ENCODE measurements at places on chromosomes 7 and 10.

DNA sequence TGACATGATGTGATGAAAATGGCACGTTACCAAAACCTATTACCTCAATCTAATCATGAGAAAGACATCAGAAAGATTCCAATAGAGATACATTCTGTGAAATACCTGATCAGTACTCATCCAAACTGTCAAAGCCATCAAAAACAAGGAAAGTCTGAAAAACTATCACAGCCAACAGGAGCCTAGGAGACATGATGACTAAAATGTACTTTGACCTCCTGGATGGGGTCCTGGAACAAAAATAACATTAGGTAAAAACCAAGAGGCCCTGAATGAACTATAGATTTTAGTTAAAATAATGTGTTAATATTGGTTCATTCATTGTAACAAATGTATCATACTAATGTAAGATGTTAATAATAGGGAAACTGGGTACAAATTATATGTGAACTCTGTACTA, 113.9 kb upstream of the LRGUK start:
- no peak for DNase-seq

GRCh38 chr7:24930856-24931255, 49.1 kb downstream of the OSBPL3 start:
- DNase-seq: no peak

DNA sequence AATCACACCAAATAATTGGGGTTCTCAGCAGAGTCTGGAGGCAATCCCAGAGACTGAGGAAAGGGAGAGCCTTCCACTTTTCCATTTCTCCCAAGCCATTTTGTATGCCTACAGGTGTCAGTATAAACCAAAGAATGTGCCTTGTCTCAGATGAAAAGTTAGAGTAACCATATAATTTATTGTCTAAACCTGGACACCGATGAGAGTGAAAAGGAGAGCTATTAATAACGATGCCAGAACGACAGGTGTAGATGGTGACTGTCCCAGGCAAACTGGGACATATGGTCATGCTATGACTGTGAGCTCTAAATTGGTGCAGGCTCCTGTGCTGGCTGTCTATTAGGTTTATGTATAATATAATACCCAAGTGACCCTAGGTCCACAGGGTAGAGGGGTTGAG, 219.6 kb downstream of the ARHGAP12 start:
- no peak for DNase-seq

DNA sequence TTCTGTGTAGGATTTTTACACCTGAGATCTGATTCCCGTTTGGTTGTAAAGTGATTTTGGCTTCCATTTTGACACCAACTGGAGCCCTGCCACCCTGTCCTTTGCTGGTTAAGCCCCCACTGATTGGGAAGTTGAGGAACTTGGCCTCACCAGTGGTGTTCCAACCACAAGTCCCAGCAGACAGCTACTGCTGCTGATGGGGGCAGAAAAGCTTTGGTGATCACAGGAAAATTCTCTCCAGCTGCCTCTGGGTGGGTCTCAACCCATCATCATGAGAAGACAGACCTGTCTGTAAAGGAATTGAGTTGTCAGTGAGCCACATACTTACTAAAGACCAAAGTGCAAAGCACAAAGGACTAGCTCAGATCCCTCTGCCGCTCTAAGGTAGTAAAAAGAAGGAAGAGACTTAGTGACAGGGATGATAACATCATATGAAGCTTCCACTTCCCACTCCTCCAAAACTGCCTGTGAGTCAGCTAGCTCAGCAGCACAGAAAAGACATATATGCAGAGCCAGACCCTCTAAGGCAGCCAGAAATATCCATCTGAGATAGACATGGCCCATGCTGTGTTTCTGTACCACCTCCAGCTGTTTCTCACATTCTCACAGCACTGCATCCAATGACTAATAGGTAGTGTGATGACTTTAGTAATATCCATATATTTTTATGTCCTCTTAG, 22.4 kb upstream of the LRRC17 start:
- DNase-seq: no peak

- peak; percentile 56 for DNase-seq
Measured at GRCh38 chr7:27110186-27111031, 7.9 kb upstream of the HOXA2 start.

DNA sequence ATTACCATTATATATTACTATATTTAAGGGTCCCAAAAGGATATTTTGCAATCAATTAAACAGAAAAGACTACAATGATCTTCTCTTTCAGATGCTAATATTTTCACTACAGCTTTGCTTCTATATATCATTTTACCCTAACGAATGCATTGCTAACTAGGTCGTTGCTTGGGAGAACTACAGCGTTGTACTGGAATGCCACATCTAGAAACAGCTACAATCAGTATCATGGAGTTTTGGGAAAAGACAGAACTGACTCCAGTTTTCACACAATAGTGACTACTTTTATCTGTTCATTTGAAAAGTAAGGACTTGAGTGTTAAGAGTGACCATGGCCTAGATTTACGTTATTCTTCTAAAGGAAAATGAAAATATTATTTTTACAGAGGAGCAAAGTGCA, 38.5 kb downstream of the LRRN3 start:
- no peak for DNase-seq

- DNase-seq: no peak
Measured at GRCh38 chr10:11320809-11321520, 290.5 kb downstream of the USP6NL start.

DNA sequence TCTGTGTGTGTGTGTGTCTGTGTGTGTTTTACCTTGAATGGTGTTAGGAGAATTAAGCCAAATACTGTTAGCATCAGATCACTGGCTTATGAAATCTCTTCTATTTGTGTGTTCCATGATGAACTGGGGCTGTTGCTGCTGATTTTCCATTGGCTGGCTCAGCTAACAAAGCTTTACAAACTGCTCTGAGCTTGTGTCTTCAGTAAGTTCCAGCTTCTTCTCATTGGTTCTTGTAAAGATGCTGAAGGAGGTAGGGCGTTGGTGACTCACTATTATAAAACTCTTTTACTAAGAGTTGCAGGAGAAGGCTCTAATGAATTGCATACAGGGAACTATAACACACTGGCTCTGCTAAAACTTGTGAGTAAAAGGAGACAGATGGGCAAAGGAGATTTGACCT, 136.4 kb upstream of the PRKCQ start:
- peak; percentile 82 for DNase-seq

DNA sequence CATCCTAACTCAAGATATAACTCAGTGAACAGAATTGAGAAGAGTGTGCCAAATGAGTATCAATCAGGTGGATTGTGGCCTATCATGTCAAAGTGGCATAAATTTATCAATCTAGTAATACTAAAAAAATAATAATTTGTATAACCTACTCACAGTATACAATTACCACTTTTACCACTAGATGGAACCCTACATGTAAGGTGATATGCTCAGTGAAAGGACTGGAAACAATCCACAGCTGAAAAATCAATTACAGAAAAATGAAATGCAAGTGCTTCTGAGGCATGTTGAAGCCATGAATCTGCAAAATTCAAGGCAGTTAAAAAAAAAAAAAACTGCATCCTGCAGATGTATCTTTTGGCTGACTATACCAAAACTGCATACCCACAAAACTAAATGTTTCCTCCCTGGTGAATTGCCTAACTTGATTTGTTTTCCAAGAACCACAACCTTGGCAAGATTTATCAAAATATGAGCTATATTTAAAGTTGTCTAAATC, 13.9 kb downstream of the ARHGAP19 start:
- DNase-seq: peak; percentile 88

DNA sequence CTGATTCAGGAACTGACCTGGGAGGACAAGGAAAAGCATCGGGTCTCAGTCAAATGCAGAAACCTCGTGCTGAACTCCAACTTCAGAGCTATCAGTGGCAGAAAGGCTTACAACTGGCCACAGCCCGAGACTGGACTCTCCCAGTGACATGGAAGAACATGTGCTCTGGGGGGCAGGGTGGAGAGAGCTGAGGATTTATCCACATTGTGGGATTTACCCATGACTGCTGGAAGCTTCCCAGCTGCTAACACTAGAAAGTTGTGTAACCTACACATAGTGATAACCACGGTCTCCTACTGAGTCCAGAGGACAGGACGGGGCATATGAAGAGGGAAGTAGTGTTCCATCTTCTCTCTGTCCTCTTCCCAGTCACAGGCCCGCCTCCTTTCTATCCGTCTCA, 103.4 kb downstream of the ITIH5 start:
- DNase-seq: no peak

GRCh38 chr7:140655511-140656408, 15.1 kb upstream of the DENND2A start:
- no peak for DNase-seq

DNA sequence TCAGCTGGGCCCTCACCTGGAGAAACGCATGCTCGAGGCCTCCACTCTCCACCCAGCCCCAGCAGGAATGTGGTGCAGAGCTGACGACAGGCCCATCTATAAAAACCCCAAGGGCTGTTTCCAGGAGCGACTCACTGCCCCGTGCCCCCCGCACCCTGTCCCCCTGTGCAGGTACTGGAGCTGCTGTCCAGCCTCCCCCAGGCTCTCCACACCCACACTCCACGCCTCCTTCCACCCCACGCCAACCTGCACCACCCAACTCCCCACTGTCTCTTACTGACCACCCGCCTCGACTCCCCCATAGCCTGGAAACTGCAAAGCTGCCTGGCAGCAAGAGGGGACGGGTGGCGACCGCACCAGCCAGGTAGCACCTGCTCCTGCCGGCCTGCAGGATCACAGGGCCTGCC, 43.3 kb downstream of the DIP2C start:
- DNase-seq: no peak

- DNase-seq: no peak
Measured at GRCh38 chr7:108454317-108454673, 1.9 kb downstream of the NRCAM start.

DNA sequence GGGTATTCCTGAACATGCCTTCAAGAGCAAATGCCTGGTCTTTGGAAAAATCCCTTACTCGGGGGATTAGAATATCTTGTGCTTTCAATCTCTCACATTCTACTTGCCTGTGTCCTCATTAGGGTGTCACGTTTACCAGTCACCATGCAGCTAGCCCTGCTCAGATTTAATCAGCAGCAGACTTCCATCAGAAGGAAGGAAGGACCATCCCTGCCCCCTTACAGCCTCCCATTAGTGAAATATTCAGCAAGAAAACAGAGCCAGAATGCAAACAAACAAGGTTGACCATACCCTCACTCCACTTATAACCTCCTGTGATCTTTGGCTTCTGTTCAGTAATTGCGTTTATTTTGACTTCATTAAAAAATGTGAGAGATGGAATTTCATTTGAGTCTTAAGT, 208.6 kb downstream of the CXCL12 start:
- DNase-seq: no peak

- no peak for DNase-seq
Measured at GRCh38 chr10:132132421-132132841, 54.3 kb upstream of the DPYSL4 start.

DNA sequence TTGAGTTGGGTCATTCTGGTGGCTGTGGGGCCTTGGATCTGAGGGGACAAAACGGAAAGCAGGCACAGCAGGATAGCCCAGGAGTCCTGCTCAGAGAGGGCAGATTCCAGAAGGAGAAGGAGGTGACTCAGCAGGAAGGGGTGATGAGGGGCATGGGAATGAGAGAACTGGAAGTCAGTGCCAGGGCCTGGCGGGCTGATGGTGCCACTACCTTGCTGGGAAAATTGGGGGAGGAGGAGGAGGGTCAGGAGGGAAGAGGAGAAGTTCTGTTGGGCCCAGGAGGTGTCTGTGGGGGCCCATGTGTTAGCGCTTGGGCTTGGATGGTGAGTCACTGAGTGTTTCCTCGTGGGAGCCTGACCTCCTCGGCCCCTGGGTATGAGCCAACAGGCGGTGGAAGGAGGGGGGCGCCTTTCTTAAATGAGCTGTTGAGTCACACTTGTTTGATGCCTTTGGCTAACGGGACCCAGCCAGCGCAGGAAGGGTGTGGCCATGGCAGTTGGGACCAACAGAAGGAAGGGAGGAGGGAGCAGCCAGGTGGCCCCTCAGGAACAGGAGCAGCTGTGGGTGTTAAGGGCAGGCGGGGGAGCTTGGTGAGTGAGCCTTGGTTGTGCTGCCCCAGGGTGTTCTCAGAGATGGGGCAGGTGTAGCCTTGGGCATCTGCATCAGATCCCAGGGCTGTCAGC, 130.0 kb upstream of the BTBD16 start:
- peak; percentile 84 for DNase-seq

GRCh38 chr10:123537188-123537961, 128.8 kb upstream of the GPR26 start:
- DNase-seq: no peak

DNA sequence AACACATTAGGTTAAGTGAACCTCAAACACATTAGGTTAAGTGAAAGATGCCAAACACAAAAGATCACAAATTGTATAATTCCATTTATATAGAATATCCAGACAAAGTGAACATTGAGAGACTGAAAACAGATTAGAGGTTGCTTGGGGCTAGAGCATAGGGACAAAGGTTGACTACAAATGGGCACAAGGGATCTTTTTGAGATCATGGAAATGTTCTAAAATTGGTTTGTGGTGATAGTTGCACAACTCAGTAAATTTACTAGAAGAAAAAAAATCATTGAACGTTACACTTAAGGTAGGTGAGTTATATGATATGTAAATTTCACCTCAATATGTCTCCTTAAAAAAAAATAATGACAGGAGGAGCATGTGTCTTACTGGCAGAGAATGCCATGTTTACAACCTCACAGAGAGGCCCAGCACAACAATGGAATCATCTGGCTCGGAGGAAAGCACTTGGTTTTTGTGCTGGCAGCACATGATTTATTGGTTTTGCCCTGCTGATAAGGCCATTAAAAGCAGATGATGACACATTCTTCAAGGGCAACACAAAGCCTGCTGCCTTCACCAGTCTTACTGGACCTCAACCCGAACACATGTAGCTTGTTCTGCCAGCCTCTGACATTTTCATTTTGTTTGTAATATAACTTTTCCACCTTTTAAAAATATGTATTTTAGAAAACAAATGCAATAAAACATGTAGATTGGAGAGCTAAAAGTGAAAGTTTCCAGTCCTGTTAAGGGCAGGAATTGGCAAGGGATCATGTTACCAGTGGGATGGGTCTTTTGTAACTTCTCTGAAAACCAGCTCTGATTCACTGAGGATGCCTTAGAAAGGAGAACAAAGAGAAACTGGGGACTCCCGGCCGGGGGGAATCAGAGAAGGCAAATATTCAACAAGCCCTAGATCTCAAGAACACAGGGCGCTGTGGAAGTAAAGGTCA, 11.9 kb upstream of the LMOD2 start:
- peak; percentile 2 for DNase-seq

DNA sequence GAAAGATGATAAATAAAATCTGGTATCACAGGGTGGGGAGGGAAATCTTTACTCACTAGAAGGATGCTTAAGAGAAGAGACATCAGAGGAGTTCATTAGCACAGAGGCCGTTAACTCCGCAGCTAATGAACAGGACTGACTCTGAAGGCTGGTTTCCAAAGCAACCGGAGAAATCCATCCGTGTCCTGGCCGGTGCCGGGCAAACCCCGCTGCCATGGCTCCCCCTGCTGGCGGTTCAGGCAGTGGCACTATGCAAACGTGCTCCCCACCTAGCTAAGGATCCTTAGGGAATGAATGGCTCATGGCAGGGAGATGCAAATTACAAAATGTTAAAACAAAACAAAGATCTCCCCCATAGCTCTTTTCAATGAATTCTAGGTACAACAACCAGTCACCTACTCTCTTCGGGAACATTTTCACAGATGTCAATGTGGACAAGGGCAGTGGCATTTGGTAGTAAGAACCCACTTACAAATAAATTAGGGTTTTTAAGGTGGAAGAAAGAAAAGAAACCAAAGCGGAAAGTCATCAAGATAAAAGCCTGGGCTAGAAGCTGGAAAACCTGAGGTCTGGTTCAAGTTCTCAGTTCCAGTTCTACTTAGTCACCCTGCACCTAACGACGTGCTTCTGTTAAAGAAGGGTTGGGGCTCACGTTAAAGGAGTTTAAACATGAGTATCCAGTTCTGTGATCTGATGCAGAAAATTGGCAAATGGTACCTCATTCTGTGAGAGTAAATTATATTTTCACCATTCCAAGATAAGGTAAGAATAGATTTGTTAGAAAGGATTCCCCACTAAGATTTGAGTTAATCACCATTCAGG, 138.2 kb downstream of the SVIL start:
- DNase-seq: no peak

Measured in BJ (cell line).